ENCODE measurements at places on chromosomes 1 and 21. TPM values are rescaled to one million over a fixed set of nuclear protein-coding genes. Genes with fewer than 3 reads are reported as not detected.
A peak's percentile ranks its signal among the peaks of the same experiment; 100 is the strongest.

EVA1C gene
- 3.0 TPM for total RNA-seq

NPPA gene
- total RNA-seq = not detected

GNAT2 gene
- not detected for total RNA-seq

GBP2 gene
- total RNA-seq = 1.6 TPM

KDF1 gene
- total RNA-seq = not detected

NAXE gene
- 59.2 TPM for total RNA-seq

ST3GAL3 gene
- 26.4 TPM for total RNA-seq

DENND2D gene
- not detected for total RNA-seq

DNA sequence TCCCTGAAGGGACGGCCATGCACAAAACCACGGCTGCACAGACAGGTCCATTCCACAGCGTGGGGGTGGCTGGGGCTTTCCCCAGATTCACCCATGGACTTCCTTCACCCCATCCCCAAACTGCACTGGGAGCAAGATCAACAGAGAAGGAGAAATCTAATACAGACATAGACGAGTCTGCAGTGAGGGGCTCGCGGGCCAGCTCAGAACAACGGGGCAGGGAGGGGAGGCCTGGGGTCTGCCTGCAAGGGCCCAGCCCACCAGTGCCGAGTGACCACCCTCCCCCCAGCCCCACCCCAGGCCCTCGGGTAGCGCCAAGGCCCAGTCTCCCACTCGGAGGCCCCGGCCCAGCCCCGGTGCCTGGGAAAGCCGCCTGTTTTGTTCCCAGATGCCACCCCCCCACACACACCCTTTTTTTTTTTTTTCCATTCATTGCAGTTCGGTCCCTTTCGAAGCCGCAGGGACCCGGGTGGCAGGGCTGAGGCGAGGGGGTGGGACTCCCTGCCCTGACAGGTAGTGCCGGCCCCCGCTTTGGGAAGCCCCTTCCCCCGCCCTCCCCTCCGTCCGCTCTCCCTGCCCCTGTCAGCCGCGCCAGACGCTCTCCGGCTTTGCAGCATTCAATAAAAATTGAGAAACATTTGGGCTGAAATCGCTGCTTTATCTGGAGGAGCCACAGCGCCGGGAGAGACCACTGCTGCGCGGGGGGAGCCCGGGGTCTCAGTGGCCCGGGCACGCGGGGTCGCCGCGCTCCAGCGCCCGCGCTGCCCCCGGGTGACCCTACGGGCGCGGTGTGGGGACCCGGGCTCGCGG is 543 bp upstream of the EPHB2 start:
- no peak for DNase-seq

GRCh38 chr1:117436513-117436912 is 69.3 kb downstream of the MAN1A2 start:
- DNase-seq = no peak

GRCh38 chr1:75707191-75707590 is 17.3 kb upstream of the ACADM start:
- DNase-seq = no peak

GRCh38 chr1:202343652-202344349 is 2.1 kb upstream of the UBE2T start:
- DNase-seq = no peak

GRCh38 chr1:112358798-112359408 is 37.1 kb upstream of the CTTNBP2NL start:
- no peak for DNase-seq

- no peak for DNase-seq
Observed at GRCh38 chr1:25738499-25738898, 61.5 kb upstream of the SELENON start.

GRCh38 chr21:35976481-35976880 is 83.8 kb downstream of the SETD4 start:
- no peak for DNase-seq

- no peak for DNase-seq
Observed at GRCh38 chr1:30323841-30324240, 399.5 kb downstream of the MATN1 start.

DNA sequence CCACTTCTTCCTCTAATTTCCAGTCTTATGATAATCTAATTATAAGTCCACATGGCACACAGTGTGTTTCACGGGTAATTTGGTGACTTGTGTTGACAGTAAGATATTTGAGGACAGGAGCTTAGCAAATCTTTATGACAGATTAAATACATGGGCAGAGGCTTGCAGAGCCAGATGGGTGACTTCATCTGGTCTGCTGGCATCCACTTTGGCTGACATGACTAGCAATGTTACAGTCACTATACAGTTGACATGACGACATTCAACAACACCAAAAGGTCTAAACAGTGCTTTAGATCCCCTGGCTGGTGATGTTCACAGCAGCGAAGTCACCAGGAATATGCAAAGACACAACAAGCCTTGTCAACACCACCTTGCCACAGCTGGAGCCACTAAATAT is 147.2 kb downstream of the ETS2 start:
- no peak for DNase-seq

- peak; percentile 64 for DNase-seq
Observed at GRCh38 chr1:7253118-7253480, 467.8 kb downstream of the CAMTA1 start.

GRCh38 chr1:150876119-150876454 is 312 bp downstream of the ARNT start:
- DNase-seq = no peak

GRCh38 chr1:184630679-184631060 is 124.0 kb downstream of the EDEM3 start:
- DNase-seq = no peak

DNA sequence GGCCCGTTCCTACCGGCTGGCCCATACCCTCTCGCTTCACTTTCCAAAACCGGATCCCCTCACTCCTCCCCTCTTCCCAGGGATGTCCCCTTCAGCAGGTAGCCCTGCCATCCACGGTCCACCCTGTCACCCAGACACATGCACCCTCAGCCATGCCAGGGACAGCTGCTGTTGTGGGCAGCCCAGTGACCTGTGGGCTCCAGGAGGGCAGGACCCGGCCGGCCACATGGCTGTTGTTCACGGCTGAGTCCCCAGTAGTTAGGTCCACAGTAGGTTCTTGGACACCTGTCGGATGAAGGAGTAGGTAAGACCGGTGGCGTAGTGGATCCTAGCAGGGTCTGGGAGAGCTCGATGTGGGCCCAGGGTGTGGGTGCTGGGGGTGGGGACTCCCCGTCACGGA is 12.5 kb downstream of the SPSB1 start:
- DNase-seq = no peak

DNA sequence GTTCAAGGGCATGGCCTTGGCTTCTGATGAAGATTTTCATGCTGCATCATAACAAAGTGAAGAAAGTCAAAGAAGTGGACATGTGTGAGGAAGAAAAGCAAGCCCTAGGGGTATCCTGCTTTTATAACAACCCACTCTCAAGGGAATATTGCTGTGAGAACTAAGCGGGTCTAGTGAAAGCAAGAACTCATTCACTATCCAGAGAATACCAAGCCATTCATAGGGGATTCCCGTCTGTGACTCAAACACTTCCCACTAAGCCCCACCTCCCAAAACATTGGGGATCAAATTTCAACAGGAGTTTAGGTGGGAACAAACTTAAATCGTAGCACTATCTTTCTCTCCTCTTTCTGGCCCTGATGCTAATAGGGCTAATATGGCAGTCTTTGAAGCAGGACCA is 98.5 kb upstream of the CTTNBP2NL start:
- DNase-seq = no peak

DNA sequence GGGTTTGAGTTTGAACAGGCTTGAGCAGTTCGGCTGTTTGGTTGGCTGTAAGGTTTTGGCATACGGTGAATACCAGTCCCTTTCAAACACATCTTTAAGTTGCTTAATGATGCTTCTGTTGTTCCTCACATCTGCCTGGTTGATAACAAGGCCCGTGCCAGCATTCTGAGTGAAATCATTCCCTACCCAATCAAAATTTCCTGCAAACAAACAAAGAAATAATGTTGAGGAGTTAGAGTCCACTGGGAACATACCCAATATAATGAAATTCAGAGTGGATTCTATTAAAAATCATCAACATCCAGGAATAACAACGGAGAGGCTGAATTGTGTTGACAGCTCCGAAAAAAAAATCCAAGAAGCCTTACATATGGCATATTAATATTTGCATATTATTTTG is 91.0 kb upstream of the MAP1LC3C start:
- no peak for DNase-seq

- no peak for DNase-seq
Observed at GRCh38 chr21:45384656-45385548, 20.1 kb upstream of the COL18A1 start.

GRCh38 chr21:15128267-15128666 is 63.5 kb upstream of the NRIP1 start:
- no peak for DNase-seq

DNA sequence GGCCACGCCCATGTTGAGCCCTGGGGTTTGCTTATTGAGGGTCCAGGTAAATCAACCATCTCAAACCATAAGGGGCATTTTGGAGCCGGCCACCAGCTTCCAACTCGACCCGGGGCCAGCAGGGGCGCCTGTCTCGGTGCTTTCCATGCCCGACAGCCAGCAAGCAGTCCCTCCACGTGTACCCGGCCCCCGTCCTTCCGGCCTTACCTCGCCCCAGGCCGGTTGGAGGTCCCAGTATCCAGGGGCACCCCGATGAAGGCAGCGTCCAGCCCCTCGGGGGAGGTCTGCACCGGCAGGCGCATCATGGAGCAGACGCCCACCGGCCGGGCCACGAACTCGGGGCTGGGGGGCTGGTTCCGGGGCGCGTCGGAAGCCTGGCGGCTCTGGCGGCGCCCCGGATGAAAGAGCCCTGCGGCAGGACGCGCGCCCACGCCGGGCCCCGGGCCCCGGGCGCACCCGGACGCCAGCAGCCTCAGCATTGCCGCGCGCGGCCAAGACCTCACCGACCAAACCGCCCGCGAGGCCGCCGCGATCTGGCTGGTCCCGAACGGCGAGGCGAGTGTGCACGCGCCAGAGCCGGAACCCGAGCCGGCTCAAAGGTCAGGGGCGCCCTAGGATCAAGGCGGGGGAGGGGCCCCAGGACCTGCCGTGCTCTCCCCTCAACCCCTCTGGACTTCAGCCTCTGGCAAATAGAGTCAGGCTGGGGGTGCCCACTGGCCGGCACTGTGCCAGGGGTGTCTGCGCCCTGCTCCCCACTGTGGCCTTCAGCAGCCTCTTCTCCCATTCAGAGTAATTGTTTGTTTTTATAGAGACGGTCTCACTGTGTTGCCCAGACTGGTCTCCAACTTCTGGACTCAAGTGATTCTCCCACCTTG is at the start of gene AGMAT:
Gene AGMAT, minus strand, starts transcription at position 563 of the 875 bp plus-strand sequence. Its CDS starts 84 bp downstream, at position 479.
- DNase-seq = no peak

GRCh38 chr1:223680188-223680587 is 14.7 kb upstream of the CAPN8 start:
- no peak for DNase-seq

DNA sequence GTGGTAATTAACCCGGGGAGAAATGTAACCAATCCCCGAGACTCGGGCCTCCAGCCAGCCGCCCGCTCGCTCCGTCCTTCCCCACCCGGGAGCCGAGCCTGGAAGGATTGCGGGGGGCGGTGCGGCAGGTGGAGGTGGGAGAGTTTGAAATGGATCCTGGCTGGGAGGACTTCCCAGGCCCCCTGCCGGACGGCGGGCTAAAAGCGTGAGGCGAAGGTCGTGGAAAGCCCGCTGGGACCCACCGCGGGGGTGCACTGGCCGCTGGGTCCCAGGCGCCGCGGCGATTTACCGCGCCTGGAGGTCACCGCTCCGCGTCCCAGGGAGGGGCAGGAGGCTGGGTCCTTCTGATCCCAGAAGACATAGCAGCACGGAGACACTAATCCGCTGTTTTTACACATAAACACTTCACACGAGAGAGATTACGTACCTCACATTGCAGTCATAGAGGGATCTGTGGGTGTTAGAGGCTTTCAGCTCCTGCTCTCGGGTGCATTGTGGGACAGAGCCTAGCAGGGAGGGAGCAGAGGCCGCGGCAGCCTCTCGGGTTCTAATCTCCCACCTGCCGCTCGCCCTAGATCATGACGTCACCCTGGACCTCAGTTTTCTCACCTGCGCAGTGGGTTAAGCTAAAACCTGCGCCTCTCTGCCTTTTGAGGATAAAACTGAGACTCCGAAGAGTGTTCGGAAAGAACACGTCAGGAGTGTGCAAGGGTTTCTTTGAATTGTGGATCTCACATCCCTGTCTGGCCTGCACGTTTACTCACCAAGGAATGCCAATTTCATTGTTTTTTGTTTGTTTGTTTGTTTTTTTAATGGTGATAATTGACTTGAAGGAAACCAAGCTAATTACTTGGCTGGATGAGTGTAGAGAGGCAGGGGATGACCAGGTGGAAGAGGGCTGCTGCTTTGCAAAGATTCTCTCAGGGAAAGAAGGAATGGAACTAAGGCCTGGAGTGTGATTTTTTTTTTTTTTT is 17.1 kb upstream of the TMEM9 start:
- no peak for DNase-seq

DNA sequence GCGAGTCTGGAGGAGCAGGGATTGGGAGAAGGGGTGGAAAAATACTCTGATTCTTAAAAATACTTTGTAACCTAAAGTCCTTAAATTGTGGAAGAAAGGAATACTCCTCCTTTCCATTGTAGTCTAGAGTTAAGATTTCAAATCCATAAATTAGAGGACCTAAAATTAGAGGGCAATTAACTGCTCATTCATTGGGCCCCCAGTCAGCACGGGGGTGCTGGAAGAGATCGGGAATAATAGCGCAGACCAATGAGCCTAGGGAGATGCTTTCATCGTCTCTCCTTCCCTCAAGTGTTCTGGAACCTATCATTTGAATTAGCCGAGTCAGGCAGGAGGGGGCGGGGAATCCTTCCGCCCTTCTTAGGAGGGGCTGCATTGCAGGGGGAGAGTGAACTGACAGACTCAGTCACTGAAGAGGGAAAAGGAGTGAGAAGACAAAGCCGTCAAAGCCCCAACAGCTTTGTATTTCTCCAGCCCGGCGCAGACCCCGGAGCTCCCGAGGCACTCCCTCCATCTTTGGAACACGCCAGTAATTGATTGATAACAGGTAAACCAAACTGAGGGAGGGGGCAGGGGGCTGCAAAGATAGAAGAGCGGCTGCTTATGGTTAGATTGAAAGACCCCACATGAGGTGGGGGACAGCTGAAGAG is at the start of gene MLLT11:
Gene MLLT11, plus strand, starts transcription at position 391 of the 650 bp plus-strand sequence. CDS start 6,828 bp downstream, outside the sequence.
- DNase-seq = no peak

GRCh38 chr1:57424231-57425027 is 569 bp upstream of the DAB1 start:
- peak; percentile 86 for DNase-seq

GRCh38 chr1:107991371-107992066 is 26.5 kb upstream of the VAV3 start:
- DNase-seq = no peak

DNA sequence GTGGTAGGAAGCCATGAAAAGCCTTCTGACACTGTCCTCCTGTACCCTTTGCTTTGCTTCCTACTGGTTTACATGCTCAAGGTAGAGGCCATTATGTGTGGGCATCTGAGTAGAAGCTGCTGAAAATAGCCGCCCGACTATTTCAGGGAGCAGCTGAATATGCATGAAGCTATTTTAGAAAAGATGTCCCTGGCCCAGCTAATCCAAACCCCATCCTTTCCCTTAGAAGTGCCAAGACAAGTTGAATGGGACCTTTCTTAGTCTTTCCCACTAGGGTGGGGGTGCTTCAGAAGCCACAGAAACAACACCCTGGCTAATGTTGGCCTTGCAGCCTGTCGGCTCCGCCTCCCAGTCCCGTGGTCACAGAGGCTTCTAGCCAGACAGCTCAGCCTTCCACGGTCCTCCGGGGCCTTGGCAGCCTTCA is 205.1 kb upstream of the EDN2 start:
- DNase-seq = no peak
